ENCODE measurements at places on chromosomes 6 and 20.
A peak's percentile ranks its signal among the peaks of the same experiment; 100 is the strongest.

GRCh38 chr6:71299541-71300470 is 11.2 kb downstream of the OGFRL1 start:
- DNase-seq, result no peak

DNA sequence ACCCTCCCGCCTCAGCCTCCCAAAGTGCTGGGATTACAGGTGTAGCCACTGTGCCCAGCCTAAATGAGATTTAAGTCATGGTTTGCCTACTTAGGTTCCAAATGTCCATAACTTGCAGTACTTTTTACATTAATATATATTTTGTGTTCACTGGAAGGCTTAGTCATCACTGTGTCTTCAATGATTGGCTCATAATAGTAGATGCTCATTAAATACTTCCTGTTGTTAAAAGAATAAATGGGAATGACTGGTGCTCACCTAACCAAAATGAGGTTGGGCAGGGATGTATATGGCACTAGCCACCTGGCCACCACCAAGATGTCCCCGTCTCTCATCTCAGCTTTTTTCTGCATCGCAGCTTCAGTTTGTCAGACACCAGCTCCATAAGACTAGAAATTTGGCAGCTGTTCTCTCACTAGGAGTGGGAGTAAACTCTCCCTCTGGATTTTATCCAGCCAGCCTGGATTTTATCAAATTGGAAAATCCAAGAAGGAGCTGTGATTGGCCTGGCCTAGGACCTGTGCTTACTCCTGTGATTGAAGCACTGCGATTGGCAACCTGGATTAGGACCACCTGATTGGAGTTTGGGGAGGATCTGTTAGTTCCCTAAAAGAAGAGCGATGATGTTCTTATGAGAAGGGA is 1.1 kb upstream of the GLO1 start:
- no peak for DNase-seq

DNA sequence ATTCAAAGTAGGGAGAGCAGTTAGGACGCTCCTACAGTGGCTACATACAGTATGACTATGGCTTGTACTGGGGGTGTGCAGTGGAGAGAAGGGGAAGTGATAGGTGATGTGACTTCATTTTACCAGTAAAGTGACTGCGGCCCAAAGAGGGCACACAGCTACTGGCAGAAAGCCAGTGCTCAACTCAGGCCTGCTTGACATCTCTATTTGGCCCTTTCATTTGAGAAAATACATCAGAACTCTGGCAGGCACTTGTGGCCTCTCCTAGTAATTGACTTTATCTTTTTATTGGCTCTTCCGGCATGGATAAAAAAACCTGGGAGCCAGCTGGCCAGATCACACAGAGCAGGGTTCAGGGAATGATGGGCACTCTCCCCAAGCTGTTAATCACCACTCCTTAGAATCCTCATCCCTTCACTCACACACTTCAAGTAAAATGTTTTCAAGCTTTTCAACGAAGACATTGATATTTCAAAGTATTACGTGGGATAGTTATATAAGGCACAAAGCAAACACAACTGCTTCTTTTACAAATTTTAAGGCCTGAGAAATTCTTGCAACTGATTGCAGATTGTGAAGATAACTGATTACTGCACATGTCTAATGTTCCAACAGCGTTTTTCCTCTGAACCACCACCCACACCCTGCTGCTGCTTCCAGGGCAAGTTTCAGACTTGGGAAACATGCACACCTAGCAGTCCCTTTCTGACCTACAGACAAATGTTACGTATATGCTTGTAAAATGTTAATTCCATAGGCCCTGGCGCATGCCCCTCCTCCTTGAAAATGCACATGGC is 73.5 kb downstream of the TNFRSF21 start:
- DNase-seq, result no peak

DNA sequence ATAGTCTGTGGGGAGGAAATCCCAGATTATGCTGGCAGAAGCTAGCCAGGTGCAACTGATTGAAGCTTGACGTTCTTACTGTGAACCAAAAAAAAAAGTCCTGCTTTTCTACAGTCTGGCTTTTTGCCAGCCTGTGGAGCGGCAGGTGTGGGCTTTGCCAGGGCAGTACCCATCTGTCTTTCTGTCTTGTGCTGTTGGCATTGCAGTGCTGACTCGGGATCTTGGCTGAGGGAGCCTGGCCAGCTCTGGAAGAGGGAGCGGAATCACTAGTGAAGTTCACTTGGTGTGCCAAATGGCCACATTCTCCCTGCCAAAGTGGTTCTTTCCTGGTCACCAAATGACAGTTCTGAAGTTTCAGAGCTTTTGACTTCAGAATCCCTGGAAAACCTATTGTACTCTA is 5.0 kb downstream of the KIF3B start:
- no peak for DNase-seq

GRCh38 chr6:28568515-28569108 is 42.9 kb downstream of the GPX5 start:
- DNase-seq, result no peak

DNA sequence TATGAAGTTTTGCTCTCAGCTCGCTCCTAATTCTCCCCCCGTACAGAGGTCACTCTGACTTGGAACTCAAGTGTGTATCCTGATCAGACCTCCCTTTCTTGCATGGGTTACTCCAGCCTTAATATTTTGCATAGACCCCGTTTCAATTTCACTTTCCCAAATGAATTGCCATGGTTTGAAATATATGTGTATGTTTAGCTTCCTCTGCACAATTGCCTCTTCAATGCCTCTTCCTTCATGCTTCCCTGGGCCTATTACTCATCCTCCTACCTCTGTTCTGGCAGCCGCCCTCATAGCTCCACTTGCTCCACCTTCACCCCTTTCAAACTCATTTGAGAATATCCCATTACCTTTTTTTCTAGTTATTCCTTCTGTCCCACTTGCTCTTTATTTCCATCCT is 90.0 kb upstream of the SAMD5 start:
- DNase-seq, result no peak

DNA sequence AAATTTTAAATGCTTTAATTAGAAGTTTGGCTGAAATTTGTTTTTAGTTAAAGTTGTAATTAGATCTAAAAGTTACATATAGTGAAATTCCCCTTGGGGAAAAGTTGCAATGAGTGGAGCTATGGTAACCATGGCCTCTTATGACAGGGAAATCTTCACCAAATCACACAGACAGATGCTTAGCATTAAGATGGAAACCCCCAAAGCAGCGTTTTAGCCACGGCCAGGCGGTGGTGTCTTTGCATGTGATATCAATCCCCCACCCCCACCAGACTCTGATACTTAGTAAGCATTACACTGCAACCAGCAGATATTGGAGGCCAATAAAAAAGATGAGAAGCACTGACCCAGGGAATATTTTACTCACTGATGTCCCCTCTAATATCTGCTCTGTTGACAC is 75.7 kb downstream of the REPS1 start:
- no peak for DNase-seq

- DNase-seq, result no peak
These were observed 36.2 kb downstream of the TGM3 start for GRCh38 chr20:2331901-2332565.

GRCh38 chr6:99605074-99605734 is 1.4 kb upstream of the PRDM13 start:
- no peak for DNase-seq

- no peak for DNase-seq
These were observed 157.0 kb downstream of the SOX4 start for GRCh38 chr6:21750575-21750974.

- no peak for DNase-seq
These were observed 13.8 kb upstream of the HLA-G start for GRCh38 chr6:29813809-29814208.

DNA sequence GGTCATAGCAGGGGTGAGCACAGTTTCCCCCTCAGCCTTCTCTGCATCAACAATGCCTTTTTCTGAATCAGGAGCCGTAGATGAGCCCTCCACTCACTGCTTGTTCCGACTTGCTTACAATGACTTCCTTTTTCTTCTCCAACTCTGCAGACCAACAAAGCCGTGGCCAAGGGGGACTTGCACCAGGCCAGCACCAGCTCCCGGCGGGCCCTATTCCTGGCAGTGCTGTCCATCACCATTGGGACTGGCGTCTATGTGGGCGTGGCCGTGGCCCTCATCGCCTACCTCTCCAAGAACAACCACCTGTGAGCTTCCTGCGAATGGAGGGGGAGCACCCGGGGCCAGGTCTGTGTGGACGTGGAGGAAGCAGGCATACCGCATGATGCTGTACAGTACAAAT is 195.8 kb downstream of the SYNDIG1 start:
- DNase-seq, result no peak

GRCh38 chr6:131628726-131629125 is 684 bp upstream of the MED23 start:
- DNase-seq, result no peak

- no peak for DNase-seq
These were observed 63.3 kb downstream of the SASH1 start for GRCh38 chr6:148405894-148406293.

DNA sequence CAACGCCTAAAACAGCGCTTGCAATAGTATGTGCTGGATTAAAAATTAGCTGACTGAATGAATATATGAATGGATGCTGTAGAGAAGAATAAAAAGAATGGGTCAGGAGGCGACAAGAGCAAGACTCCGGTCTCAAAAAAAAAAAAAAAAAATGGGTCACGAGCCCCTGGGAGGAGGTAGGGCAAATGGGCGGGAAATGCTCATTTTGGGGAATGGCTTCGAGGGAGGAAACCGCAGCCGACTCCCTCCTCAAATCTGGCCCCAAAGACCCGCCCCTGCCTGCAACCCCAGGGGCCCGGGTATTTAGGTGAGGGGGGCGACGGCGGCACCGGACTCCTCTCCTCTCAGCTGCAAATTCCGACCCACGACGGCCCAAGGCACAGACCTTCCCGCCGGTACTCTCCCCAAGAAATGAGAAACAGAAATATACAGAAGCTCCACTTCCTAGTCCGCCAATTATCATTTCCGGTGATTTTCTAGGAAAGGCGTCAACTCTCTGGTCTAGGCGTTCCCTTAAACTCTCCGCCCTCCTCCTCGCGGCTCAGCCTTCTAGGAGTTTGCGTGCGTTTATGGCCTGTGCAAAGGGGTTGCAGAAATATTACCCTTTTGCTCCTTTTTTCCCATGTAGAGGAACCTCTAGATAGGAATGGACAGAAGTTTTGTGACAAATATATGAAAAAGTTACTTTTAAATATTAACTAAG is at the start of gene ZNF311:
Gene ZNF311 (minus strand): TSS at position 133 of the 703 bp plus-strand sequence. CDS start 1,361 bp downstream, outside the sequence.
- DNase-seq, result peak; percentile 43

DNA sequence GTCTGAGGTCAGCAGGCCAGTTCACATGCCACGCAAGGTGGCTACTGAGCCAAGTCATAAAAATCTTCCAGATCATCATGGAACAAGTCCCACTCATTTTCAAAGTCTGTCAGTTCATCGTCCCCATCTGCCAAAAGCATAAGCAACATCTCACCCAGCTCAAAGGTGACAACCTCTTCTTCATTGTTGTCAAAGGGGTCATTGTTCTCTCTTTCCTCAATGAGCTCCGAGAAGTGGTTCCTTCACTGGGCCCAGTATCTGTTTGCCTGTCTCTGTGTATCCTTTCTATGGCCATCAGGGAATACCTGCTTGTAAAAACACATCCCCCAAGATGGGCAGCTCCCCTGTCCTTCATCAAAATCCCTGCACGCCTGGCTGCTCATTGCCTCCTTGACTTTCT is 49.5 kb downstream of the ZNF334 start:
- no peak for DNase-seq

DNA sequence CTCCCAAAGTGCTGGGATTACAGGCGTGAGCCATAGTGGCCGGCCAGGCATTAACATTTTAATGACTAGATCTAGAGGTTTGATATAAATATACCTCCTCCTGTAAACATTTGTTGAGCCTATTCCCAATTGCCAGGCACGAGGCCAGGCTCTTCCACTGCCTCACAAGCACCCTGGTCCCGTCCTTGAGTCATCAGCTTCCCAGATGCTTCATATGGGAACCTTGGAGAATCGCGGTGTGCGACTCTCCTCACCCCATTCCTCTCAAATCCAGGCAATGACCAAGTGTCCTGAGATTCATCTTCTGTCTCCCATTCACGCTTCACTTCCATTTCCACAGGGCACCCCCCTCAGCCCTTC is 35.9 kb upstream of the PIM1 start:
- DNase-seq, result no peak

GRCh38 chr20:40746251-40746650 is 57.2 kb upstream of the MAFB start:
- DNase-seq, result no peak

DNA sequence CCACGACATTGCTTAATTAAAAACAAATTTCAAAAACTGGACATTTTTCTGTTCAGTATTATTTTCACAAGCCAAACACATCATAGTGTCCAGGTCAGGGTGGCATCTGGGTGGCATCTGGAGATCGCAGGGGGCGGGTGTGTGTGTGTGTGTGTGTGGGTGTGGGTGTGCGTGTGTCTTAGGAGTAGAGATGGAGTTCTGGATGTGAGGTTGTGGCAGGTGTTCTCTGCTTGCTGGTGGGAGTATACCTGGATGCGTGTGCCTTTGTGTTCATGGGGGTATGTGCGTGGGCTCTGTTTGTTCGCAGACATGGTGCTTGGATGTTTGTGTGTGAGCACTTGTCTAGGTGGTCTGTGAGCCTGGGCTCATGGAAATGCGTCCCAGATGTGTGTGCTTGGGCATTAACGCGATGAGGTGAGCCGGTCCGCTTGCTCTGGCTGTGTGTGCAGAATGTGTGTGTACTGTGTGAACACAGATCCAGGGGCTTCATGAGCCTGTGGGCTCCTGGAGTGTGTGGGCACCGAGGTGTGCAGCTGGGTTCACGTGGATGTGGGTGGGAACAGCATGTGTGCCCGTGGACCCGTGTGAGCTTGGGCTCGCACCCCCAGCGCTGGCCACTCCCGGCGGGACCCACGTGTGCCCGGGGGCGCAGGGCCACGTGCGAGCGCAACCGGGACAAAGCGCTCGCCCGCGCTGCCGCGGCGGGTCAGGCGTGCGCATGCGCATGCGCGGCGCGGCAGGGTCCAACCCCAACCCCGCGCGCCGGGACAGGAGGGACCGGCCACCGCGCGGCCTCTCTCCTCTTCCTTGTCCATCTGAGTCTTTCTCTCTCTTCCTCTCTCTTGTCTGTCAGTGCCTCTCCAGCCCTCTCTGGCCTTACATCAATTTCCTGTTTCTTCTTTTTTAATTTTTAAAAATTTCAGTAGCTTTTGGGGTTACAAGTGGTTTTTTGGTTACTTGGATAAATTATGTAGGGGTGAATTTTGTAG is 60.4 kb downstream of the SRC start:
- peak; percentile 47 for DNase-seq

DNA sequence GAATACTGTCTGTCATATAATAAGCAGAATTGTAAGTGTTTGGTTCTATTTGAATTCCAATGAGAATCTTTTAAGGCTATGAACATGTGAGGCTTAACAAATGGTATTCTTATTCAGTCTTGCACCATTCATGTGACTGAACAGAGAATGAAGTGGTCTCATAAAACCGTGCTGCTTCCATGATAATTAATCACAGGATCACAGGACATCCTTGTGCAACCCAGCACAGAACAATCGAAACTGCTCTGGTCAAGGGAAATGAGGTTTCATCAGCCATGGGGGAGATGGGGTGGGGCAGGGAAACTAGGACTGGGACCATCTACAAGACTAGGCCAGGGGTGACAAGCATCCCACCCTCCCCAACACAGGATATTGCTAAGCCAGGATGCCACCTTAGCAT is 6.0 kb downstream of the PPIL6 start:
- DNase-seq, result no peak

All from activated naive CD4-positive, alpha-beta T cell treated with anti-CD3 and anti-CD28 coated beads, Interleukin-2, amount 50 U/mL, for 16 hours (primary cell).